Activated CD8-positive, alpha-beta T cell treated with anti-CD3 and anti-CD28 coated beads for 36 hours (primary cell): ENCODE measurements at places on chromosomes 4 and X. TPM values are rescaled to one million over a fixed set of nuclear protein-coding genes. Genes with fewer than 3 reads are reported as not detected.

DNA sequence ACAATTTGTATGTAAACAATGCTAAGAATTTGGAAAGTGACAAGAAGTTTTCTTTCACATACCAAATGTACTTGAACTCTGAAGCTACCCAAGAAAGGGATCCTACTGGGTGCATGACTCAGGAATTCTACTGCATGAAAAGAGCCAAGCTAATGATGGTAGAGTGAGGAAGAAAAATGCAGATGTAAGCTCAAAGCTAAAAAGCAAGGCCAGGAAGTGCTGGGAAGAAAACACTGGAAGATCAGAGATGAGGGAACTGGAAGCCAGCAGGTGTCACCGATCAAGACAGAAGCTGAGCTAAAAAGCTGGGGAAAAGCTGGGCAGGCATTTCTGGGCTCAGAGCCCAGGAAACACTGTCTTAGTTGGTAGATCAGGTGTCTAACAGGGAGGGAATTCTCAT, 449.1 kb downstream of the NKX6-1 start:
- no peak for DNase-seq

DNA sequence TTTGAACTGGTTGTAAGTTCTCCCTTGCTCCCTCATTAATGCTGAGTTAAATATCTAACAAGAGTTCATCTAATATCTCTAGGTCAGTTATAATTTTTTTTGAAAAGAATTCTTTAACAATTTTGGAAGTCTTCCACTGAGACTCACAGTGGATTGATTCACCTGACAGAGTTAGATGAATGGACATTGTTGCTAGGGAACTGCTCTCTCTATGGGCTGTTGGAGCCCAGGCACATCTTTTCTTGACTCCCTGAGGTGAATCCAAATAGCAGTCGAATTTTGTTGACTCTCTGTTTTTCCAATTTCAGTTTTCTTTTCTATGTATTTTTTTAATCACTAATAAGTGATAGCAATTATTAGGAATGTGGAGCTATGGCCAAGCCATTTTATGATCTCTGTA, 996.1 kb upstream of the PABPC4L start:
- no peak for DNase-seq

The GLRA3 gene
- total RNA-seq = not detected

- no peak for DNase-seq
These were observed 174.2 kb upstream of the JADE1 start for GRCh38 chr4:128635141-128635954.

The PRKX gene
- total RNA-seq = 59.9 TPM

GRCh38 chr4:116389139-116389538, 696.2 kb downstream of the TRAM1L1 start:
- DNase-seq = no peak

GRCh38 chr4:40300371-40301162, 34.6 kb upstream of the CHRNA9 start:
- no peak for DNase-seq

The FRMPD3 gene
- total RNA-seq = not detected

- no peak for DNase-seq
These were observed 119.0 kb downstream of the ANKRD50 start for GRCh38 chr4:124593494-124593893.
